Activated T-cell treated with anti-CD3 and anti-CD28 coated beads, Interleukin-2, amount 50 U/mL, for 48 hours (primary cell): ENCODE measurements at places on chromosomes 7 and 10.

- no peak for DNase-seq
These were observed 136.8 kb downstream of the LCOR start for GRCh38 chr10:96968682-96969423.

GRCh38 chr7:4681218-4681851 is 760 bp upstream of the FOXK1 start:
- DNase-seq = no peak

DNA sequence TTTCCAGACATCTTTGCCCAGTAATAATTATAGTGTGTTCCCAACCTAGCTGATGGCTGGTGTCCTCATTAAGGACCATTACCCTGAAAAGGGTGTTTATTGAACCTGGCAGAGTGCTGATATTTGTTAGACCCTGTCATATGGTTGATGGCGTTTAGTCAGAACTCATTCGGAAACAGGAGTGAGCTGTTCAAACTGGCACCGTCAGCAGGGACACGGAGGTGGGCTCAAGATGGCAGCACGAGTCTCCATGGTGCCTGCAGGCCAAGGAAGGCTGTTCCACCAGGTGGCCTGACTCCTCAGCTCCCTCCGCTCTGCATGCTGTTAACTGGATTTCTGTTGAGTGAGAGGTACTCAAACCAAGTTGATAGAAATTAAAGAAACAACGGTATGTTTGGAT is 589.1 kb upstream of the MGMT start:
- no peak for DNase-seq

DNA sequence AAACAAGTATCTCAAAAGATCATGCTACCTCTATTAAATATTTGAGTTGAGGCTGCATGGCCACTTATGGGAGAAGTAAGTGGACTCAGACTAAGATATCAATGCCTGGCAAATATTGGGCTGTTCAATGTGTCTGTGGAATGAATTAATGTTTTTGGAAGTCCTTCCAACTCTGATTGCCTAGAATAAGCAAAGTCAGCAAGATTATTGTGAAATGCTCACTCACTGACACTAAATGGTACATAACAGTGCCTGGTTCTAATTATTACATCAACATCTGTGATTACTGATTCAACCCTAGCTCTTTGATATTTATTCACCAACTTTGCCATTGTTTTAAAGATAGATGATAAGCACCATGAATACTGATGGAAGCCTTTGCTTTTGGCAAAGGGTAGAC is 45.5 kb upstream of the HDAC9 start:
- no peak for DNase-seq

GRCh38 chr10:102704915-102705314 is 9.3 kb downstream of the ARL3 start:
- no peak for DNase-seq

- no peak for DNase-seq
These were observed 82.7 kb upstream of the TFEC start for GRCh38 chr7:116113310-116113709.

GRCh38 chr7:5388273-5388901 is 35.2 kb downstream of the TNRC18 start:
- no peak for DNase-seq
